ENCODE measurements at places on chromosomes 16 and 17.

DNA sequence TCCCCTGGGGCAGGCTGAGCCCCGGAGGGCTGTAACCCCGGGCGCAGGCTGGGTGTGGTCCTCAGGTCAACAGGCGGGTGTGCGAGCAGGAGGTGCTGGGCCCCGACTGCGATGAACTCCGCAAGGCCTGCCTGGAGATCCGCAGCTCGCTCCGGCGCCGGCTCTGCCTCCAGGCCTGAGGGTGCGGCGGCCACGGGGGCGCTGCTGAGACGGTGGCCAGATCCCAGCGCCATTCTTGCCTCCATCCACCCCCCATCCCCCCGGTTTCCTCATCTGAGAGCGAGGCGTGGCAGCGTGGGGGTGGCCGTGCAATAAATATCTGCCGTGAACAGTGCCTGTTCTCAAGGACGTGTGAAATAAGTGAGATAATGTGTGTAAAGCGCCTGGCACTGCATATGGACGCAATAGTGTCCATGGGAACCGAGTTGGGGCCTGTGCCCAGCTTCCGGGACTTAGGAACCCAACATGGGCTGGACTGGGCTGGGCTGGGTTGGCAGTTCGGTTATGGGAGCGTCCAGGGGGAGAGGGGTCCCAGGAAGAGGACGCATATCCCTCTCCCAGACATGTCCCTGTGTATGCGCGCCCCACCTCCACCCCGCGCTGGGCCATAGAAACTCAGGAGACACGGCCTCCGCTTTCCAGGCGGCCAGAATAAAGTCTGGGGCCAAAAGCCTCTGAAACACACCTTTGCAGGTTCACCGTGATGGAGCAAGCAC is 15.0 kb downstream of the ZNF213 start:
- DNase-seq = peak; percentile 80

- DNase-seq = no peak
These were observed 153.2 kb upstream of the KCNJ18 start for GRCh38 chr17:21539146-21539545.

DNA sequence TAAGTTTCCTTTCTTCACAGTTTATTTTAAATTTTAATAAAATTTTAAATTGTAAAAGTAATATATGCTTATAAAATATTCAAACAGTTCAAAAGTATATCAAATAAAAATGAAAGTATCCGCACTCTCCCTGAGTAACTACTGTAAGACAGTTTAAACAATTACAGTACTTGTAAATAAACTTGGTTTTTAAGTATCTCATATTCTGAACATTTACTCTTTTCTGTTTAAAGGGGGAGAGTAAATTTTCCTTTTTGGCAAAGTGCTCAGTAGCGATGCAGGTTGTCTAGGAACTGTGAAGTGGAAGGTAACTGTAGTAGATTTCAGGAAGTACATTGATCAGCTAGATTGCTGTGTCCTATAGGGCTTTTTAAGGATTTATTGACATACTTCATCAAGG is 28.8 kb downstream of the AATF start:
- no peak for DNase-seq

DNA sequence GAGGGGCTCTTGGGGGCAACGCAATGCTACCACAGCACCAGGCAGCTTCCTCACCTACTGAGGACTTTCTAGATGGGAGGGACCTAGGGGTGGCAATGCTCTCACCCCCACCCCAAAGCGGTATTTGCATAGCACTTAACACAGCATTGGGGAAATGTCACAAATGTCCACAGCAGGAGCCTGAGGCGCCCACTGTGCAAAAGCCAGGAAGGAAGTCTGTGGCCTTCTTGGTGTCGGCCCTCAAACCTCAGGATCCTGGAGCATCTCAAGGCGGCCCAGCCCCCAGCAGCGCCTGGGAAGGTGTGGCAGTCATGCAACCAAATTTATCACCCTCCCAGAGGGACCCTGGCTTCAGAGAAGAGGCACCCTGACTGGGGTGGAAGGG is 45.3 kb downstream of the WNT3 start:
- no peak for DNase-seq

GRCh38 chr16:67393111-67393787 is at the start of gene TPPP3:
TPPP3 (minus strand) TSS chr16:67393498; CDS start chr16:67391111, 2,387 bp downstream.
- DNase-seq = no peak
